BJ (cell line): ENCODE measurements at places on chromosomes 3 and 15.

- no peak for DNase-seq
Measured at GRCh38 chr15:82040862-82041261, 5.0 kb downstream of the MEX3B start.

- no peak for DNase-seq
Measured at GRCh38 chr3:138371070-138371965, 22.9 kb downstream of the MRAS start.

GRCh38 chr15:90413411-90414379 lies 25.7 kb downstream of the IQGAP1 start:
- no peak for DNase-seq

GRCh38 chr3:174644287-174644686 lies 214.8 kb upstream of the NAALADL2 start:
- no peak for DNase-seq

GRCh38 chr15:65926899-65927298 lies 57.6 kb downstream of the RAB11A start:
- no peak for DNase-seq

- DNase-seq: no peak
Measured at GRCh38 chr3:187973977-187974870, 179.7 kb upstream of the LPP start.

DNA sequence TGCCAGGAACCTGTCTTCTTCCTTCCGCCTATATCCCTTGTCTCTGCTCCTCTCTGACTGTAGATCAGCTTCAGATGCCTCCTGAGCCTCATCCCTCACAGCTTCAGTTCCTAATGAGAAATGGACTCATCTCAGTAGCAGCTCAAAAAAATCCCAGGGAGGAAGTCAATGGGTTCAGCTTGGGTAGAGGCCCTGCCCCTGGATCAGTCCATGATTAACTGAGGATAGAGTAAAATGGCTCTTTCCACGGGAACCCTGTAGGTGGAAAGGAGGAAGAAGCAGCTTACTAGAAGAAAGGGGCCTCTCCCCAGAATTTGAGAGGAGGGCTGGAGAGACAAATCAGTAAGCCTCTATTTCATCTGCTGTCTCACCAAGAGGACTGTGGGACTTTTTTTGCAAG lies 26.9 kb upstream of the HCN4 start:
- no peak for DNase-seq

- DNase-seq: no peak
Measured at GRCh38 chr15:67187351-67187854, 67.1 kb downstream of the AAGAB start.

DNA sequence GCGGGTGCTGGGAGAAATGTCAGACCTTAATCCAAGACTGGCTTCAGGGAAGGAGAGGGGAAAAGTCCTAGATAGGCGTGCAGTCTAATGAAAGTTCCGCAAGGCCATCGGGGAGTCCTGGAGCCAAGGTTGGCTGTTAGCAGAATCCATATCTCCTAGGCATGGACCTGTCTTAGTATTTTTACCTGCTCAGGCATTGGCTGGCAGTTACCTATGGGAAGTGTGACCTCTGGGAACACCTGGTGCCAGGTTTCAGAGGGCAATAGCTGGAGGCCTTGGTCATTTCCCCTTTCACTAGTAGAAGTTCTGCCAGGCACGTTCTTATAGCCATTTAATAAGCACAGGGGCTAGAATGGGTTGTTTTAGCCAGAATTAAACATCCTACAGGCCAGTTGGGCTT lies 330.8 kb upstream of the SEMA6D start:
- no peak for DNase-seq

- no peak for DNase-seq
Measured at GRCh38 chr15:67829647-67830504, 4.6 kb downstream of the SKOR1 start.

DNA sequence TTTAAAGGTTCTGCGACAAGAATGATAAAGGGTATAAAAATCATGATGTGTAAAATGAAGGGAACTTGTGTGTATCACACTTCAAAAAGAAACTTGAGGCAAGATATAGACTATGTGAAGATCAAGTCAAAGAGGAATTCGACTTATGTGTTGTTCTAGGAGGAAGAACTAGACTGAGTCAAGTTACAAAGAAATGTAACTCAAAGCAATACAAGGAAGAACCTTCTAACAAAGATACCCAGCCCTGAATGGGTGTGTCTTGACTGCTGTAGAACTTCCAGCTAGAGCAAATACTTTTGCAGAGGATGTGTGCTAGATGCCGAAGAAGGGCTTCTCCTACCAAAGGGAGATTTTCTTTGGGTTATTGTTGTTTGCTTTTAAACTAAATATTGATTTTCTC lies 2.4 kb downstream of the SLC49A4 start:
- no peak for DNase-seq

- no peak for DNase-seq
Measured at GRCh38 chr3:143165211-143165610, 45.6 kb downstream of the CHST2 start.

- no peak for DNase-seq
Measured at GRCh38 chr15:74270854-74271520, 34.9 kb downstream of the CCDC33 start.

DNA sequence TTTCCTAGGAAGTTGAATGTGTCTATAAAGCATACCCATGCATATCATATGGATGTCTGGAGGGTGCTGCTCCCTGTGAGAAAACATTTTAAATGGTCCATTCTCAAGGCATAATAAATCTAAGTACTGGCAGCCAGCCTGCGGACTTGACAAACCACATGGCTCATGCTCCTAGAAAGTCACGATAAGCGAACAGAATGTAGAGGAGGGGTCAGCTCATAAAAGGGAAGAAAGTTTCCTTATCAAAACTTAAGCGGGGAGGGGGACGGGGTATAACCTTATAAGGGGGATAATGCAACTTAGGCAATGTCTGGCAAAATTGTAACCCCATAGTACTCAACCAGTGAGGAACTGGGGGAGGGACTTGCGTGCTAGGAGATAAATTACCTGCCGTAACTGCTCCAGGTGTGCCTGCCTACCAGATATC lies 159.8 kb upstream of the LMCD1 start:
- no peak for DNase-seq

DNA sequence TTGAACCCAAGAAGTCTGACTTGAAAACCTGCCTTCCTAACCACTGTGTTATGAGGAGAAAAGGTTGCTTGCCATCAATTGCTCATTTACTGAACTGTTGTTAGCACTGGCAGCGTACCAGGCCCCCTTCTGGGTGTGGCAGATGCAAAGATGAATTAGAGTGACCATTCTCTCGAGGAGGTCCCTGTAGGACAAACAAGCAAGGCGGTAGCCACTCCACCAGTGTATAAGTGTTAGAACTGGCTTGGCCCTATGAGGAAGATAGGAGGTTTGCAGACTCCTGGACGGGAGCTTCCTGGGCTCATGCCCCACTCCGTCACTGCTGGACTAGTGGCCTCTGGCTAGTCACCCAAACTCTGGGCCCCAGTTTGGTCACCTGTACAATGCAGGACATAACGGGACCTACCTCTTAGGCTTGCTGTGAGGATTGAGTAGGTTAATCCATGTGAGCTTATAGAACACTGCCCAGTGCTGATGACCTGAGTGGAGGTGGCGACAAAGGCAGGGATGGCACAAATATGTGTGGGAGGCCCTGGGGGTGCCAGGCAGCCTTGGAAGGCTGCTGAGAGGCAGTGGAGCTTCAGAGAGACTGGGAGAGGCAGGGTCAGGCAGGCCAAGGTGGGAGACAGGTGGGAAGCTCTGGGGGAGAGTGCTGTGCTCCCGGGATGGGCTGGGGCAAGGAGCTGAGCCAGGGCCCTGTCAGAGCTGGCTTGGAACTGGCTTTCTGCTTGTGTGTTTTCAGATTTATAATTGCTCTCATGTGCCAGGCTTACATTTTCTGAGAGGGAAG lies 145.9 kb downstream of the DNAJB8 start:
- no peak for DNase-seq

GRCh38 chr15:60021589-60022378 lies 17.7 kb downstream of the FOXB1 start:
- no peak for DNase-seq

- DNase-seq: no peak
Measured at GRCh38 chr3:143595456-143596077, 252.7 kb downstream of the SLC9A9 start.

GRCh38 chr3:139687431-139687830 lies 9.7 kb upstream of the NMNAT3 start:
- DNase-seq: no peak

DNA sequence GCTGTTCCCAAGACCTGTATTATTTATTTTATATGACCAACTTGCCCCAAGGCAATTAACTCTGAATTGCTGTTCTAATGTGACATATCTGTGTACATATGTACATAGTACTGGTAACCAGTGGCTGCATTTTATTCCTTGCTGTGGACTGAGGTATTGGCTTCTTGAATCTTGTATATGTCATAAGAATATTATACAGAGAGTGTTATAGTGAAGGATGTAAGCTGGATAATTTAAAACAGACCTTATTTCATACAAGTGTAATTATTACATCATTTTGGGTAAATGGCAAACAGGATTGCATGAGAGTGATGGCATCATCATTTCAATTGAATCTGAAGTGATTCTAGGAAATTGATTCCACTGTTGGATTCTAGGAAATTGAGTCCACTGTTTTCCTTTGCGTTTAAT lies 32.9 kb downstream of the B3GALNT1 start:
- DNase-seq: no peak

DNA sequence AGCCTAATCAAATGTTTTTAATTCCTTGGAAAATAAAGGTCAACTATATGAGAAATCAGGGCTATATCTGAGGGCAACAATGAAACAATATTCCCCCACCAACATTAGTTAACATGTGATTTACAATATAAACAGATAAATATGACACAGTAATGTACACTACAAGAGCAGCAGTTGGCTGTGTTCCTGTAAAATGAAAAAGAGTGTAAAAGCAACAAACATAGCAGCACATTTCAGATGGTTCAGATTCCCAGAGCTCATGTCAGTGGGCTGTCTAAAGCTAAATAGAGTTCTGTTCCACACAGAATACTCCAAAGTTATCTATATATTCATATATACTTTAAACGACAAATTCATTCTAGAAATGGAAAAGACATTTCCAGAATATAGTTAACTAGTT lies 42.6 kb downstream of the ANKRD28 start:
- DNase-seq: no peak

DNA sequence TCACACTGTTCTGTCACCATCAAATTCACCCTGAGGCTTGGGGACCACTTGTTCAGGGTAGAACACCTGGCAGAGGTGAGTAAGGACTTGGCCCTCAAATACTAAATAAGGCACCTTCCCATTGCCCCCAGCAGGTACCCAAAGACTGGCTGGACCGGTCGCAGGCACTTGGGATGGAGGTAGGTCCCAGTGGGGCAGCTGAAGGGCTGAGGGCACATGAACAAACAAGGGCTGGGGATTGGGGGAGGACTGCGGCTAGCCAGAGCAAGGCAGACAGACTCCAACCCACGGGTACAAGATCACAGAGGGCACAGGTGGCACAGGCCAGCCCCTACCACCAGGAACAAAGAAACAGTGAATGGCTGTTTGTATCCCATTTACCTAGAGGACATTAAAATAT lies 1.9 kb downstream of the MRPS25 start:
- DNase-seq: no peak

DNA sequence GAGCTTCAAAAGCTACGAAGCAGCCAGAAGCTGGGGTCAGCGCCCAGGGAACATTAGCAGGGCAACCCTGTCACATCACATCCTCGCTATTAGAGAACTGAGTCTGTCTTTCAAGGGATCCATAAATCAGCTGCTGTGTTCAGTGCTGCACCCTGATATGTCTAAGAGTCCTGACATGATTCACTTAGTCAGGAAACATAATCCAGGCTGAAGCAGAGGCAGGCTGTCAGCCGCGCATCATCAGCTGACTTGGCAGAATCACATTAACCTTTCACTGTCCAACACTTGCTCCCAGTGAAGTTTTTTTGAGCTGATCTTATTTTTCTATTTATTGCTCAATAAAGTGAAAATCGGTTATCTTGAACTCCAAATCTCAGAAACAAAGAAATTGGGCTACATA lies 23.5 kb downstream of the MYH15 start:
- DNase-seq: no peak

GRCh38 chr3:104359546-104359945 lies 1007.2 kb upstream of the ALCAM start:
- peak; percentile 83 for DNase-seq

GRCh38 chr3:50194128-50194902 lies 2.9 kb downstream of the GNAT1 start:
- DNase-seq: peak; percentile 4

- no peak for DNase-seq
Measured at GRCh38 chr3:188083011-188083410, 70.9 kb upstream of the LPP start.

DNA sequence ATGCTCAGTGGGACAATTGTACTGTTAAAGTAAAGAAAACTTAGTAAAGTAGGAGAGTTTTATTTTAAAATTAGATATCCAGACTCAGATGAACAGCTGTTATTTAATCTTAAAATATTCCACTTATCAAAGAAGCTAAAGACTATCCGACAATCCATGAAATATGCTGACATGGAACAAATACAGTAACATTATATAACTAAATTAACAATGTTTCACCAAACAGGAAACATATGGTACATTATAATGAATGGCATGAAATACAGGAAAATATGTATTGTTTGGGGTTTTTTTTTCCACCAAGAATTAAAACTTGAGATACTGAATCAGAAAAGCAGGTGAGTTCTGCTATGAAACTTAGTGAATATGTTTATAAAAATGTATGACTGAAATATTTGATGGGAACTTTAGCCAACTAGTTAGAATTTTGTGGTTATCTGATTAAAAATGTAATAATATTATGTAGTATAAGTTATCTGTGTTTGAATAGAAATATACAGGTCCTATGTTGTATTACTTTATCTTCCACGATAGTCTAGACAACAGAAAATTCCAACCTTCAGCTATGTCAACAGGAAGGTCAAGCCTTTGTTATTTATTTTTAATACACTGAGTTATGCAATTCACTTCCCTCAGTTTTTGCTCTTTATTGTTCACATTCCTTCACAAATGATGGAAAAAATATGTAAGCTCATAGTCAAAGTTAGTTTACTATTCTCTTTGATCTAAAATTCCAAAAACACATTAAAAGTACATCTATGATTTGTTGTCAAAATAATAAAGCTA lies 72.7 kb downstream of the UACA start:
- no peak for DNase-seq

GRCh38 chr15:81239190-81239589 lies 42.5 kb downstream of the IL16 start:
- no peak for DNase-seq
